ENCODE measurements at places on chromosomes 12 and 14.

GRCh38 chr12:26701604-26702215 lies 131.3 kb downstream of the ITPR2 start:
- peak; percentile 20 for DNase-seq

DNA sequence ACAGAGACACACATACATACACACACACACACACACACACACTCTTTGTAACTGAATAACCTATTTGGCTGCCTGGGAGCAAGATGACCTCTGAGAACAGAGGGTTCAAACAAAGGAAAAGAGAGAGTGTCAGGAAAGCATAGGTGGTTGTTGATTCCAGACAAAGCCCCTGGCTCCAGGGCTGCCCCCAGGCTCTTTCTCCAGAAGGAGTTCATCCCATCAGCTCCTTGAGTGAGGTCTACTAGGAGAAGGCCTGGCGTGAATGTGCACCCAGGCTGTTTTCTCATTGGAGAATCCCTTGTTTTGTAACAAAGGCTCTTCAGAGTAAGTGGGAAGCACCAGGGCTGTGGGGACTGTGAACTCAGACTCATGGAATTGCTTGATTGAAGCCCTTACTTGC lies 151.9 kb downstream of the EMP1 start:
- no peak for DNase-seq

- DNase-seq = peak; percentile 61
Observed at GRCh38 chr14:55120571-55121495, 8.2 kb upstream of the LGALS3 start.

- no peak for DNase-seq
Observed at GRCh38 chr12:79016181-79016580, 151.6 kb downstream of the SYT1 start.

GRCh38 chr12:105099356-105099755 lies 8.2 kb upstream of the WASHC4 start:
- DNase-seq = peak; percentile 45

DNA sequence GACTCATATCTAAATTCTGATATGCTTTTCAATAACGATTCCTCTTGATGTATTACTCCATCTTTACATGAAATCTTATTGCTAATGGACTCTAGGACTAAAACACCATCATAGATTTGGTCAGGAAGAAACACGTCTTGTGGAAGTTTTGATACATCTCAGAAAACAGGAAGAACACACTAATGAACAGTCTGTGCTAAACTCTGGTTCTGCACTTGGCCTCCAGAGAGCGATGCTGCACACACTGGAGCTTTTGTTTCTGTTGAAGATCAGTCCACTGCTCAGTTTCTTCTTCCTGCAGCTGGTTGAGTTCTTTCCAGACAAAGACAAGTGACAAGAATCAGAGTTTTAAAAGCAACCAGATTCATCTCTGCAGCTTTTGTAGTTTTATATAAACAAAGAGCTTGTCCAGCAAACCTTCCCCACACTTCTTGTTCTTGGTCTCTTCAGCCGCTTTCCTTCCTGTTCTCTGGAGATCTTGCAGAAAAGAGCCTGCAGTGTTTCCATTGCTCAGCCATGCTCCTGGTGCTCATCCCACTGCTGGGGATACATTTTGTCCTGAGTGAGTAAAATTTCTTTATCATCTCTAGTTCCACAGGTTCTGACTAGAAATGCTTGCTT lies 229.1 kb upstream of the OR4E1 start:
- peak; percentile 20 for DNase-seq

GRCh38 chr14:100887728-100888335 lies 15.7 kb downstream of the RTL1 start:
- no peak for DNase-seq

- peak; percentile 69 for DNase-seq
Observed at GRCh38 chr14:91008759-91009409, 51.6 kb downstream of the RPS6KA5 start.

GRCh38 chr14:22555384-22556011 lies 33.5 kb downstream of the DAD1 start:
- no peak for DNase-seq

Data from suppressor macrophage (primary cell).